ENCODE measurements at places on chromosomes 3 and 15. TPM values are rescaled to one million over a fixed set of nuclear protein-coding genes. Genes with fewer than 3 reads are reported as not detected.

- no peak for DNase-seq
These were observed 10.9 kb downstream of the SMAD3 start for GRCh38 chr15:67076147-67076843.

DNA sequence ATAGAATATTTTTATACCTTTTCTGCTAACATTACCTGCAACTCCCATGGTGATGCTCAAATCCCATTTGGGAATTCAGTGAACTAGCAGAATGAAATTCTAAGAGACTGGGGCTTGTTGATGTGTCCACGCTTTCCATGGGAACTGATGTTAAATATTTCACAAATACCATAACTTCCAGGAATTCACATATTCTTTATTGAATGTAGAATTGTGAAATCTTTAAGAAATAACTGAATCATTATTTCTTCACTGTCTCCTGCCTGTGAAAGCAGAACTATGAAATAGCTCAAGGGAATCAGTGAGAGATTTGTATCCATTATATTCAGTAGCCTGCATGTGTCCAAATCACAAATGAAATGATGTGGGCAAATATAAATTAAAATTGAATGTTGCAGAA lies 130.8 kb downstream of the SERPINI1 start:
- no peak for DNase-seq

DNA sequence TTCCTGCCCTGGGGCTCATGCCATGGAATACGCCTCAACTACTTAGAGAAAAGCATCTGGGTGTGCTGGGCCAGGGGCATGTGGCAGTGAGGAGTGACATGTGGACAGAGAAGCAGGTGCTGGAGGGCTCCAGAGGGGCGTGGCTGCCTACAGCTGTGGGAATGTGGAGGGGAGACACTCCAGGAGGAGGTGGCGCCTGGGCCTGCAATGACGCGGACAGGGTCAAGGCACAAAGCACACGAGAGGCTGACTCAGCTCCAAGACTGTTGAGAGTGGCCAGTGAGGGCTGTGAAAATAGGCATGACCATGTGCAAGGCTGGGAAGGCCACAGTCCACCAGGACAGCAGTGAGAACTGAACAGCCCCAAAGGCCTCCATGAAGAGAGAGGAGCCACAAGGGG lies 48.5 kb downstream of the PTH1R start:
- DNase-seq, result no peak

DNA sequence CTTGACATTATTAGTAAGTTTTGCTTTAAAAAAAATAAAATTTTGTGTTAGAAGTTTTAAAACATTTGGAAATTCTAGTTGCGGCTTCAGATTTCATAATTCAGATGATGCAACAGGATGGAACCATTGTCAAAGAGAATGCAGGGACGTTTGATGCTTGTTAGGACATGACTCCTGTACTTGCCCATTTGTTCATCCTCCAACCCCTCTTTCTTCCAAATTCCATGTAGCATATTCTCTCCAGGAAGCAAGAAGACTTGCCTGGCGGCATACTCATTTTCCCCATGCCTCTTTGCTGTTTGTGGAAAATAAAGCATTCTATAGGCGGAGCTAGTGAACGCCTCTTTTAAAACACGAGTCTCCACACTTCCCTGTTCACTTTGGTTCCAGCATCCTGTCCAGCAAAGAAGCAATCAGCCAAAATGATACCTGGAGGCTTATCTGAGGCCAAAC lies at the start of gene CSTA:
TSS of gene CSTA (plus strand) at position 378 of the 453 bp plus-strand sequence. CDS start at position 423, 45 bp downstream.
- DNase-seq, result peak; percentile 99

- DNase-seq, result no peak
These were observed 36.8 kb upstream of the TSPAN3 start for GRCh38 chr15:77107531-77108355.

DNA sequence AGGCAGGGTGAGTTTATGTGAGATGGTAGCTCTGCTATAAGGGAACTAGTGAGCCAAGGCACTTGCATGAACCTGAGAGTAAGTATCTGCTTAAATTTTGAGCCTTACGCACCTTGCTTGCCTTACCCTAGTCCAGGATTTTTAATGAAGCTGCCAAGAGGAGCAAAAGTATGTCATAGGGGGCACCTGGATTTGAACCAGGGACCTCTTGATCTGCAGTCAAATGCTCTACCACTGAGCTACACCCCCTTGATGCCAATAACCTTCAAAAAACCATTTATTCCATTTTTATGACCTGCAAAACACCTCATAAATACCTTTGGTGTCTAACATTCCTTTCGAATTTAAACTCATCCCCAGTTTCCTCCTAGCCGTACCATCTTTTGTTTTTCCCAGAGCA lies 88.3 kb upstream of the ACP3 start:
- no peak for DNase-seq

DNA sequence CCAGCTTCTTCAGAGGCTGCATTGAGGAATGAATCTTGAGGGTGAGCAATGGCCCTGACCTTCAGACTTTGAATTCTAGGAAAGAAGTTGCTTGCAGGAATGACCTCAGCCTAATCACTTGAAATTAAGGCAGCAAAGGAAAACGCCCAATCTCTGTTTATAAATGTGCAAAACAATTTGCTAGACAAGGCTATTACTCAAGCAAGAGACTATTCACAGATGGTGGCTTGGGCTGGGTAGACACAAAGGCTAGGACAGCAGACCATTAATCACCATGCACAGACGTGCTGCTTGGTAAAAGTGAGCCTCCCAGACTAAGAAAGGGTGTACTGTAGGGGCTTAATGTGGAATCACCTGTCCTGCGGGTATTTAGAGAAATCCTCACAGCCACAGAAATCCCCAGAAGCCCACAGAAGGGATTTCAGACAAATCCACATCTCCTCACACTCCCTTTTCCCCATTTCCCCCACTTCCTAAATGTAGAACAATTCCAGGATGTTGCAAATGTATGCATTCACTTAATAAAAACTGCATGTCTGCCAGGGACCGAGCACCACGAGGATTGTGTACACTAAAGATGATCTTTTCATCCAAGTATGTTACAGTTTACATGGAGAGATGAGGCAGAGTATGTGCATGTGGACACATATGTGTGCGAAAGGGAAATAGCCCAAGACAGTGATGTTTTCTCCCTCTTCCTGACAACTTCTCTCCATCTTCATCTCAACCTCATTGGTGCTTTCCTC lies 259.5 kb downstream of the THSD4 start:
- DNase-seq, result no peak

- DNase-seq, result peak; percentile 5
These were observed 89.5 kb upstream of the ATP2B2 start for GRCh38 chr3:10594915-10595314.

- no peak for DNase-seq
These were observed 7.1 kb downstream of the BLOC1S6 start for GRCh38 chr15:45594319-45594718.

- DNase-seq, result no peak
These were observed 116.7 kb downstream of the XXYLT1 start for GRCh38 chr3:195154111-195154791.

DNA sequence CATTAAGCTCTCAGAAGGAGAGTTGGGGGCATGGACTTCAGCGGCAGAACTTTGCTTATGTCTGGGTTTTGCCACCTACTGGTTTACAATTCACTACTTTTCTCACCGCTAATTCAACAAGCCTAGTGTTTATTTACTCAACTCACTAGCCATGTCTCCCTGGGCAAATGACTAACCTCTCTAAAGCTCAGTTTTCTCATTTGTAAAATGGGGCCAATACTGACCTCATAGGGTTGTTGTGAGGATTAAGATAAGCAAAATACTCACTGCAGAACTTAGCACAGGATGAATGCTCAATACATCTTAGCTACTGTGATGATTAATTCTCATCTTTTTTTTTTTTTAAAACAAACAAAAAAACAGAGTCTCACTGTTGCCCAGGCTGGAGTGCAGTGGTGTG lies 106.3 kb downstream of the CADPS start:
- no peak for DNase-seq

- DNase-seq, result no peak
These were observed 569.8 kb downstream of the RBMS3 start for GRCh38 chr3:29850641-29851040.

The FBXL2 gene
- 31.3 TPM for polyA plus RNA-seq

The SAMMSON gene
- polyA plus RNA-seq, result not detected

The C3orf22 gene
- not detected for polyA plus RNA-seq

The CCR9 gene
- not detected for polyA plus RNA-seq
